ENCODE measurements at places on chromosomes 16 and 17.
A peak's percentile ranks its signal among the peaks of the same experiment; 100 is the strongest.

GRCh38 chr17:9371019-9371418 lies 204.6 kb downstream of the STX8 start:
- peak; percentile 87 for DNase-seq

GRCh38 chr16:1575578-1575977 lies 36.3 kb downstream of the IFT140 start:
- no peak for DNase-seq

GRCh38 chr16:88391144-88391850 lies 8.5 kb downstream of the ZNF469 start:
- no peak for DNase-seq

DNA sequence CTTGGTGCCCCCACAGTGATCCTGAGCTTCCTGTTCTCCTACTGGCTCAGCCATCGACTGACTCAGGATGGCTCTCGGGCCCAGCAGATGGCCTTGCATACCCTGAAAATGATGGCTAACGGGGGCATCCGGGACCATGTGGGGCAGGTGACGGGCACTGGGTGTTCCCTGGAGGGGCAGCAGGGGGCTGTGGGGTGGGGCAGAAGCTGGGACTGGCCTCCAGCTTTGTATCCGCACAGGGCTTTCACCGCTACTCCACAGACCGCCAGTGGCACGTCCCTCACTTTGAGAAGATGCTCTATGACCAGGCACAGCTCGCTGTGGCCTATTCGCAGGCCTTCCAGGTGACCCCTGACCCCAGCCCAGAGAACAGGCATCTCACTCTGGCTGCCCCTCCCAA lies 3.0 kb downstream of the SPATA20 start:
- no peak for DNase-seq

- no peak for DNase-seq
Observed at GRCh38 chr16:11340710-11341109, 4.5 kb upstream of the RMI2 start.

Measured in NCI-H510A treated with DMSO at 0.1 percent for 48 hours (cell line).